ENCODE measurements at places on chromosomes 6 and 20. TPM values are rescaled to one million over a fixed set of nuclear protein-coding genes. Genes with fewer than 3 reads are reported as not detected.

- H3K27me3 ChIP-seq, result 0 out of 2 replicates have a peak, but pooled peaks cover 3% of the 10 kb centered on the region
- H3K4me1 ChIP-seq, result no peaks in the 10 kb centered on the region
- no peak overlapping the region for H3K27ac ChIP-seq
- no peak for DNase-seq
- no peaks in the 10 kb centered on the region for H3K36me3 ChIP-seq
These were observed 80.9 kb upstream of the HTR1E start for GRCh38 chr6:86856379-86856778.

- H3K27ac ChIP-seq, result no peak overlapping the region
- H3K4me1 ChIP-seq, result no peaks in the 10 kb centered on the region
- H3K36me3 ChIP-seq, result no peaks in the 10 kb centered on the region
- no peaks in the 10 kb centered on the region for H3K27me3 ChIP-seq
These were observed 15.4 kb upstream of the MYLK2 start for GRCh38 chr20:31803552-31804291.

- H3K4me3 ChIP-seq, result no peak overlapping the region
- H3K36me3 ChIP-seq, result no peaks in the 10 kb centered on the region
- peaks cover 9% of the 10 kb centered on the region for H3K4me1 ChIP-seq
These were observed 97.2 kb downstream of the TMEM242 start for GRCh38 chr6:157226026-157226625.

DNA sequence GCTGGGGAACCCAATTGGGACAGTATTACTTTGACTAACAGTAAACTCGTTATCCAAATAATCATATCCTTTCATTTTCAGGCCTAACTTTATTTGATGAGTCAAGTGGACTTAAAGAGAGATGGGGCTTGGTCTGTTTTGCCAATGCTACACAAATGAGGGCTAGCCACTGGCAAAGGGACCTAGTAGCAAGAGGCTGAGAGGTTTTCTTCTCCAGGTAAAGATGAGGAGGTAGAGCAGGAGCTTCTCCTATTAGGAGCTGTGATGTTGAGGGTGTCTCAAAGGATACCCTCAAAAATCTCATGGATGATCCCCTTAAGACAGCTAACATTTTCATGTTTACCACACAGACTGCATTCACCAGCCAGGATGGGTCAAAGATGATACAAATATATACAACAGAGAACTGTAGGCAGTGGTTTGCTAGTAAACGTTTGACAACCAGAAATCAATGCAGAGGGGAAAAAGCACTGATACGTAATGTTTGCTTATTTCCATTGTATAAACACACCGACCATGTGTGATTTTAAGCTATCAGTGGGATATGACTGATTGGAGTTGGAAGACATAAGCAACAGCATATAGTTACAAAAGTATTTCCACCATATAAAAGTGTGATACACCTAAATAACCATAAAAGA, 153.3 kb downstream of the IBTK start:
- no peaks in the 10 kb centered on the region for H3K36me3 ChIP-seq
- no peak overlapping the region for H3K4me3 ChIP-seq
- no peak for DNase-seq
- H3K27ac ChIP-seq, result no peak overlapping the region
- H3K27me3 ChIP-seq, result no peaks in the 10 kb centered on the region
- no peaks in the 10 kb centered on the region for H3K4me1 ChIP-seq

GRCh38 chr6:127391094-127391953, 47.9 kb upstream of the ECHDC1 start:
- H3K4me1 ChIP-seq, result no peaks in the 10 kb centered on the region
- DNase-seq, result no peak
- no peaks in the 10 kb centered on the region for H3K27me3 ChIP-seq
- no peak overlapping the region for H3K4me3 ChIP-seq
- no peak overlapping the region for H3K27ac ChIP-seq
- no peaks in the 10 kb centered on the region for H3K36me3 ChIP-seq

- DNase-seq, result no peak
- H3K27me3 ChIP-seq, result no peaks in the 10 kb centered on the region
- no peak overlapping the region for H3K4me3 ChIP-seq
These were observed 96.2 kb downstream of the JARID2 start for GRCh38 chr6:15342114-15342513.

TBX18 gene
- 16.2 TPM for total RNA-seq

MYL9 gene
- 172 TPM for total RNA-seq

DNA sequence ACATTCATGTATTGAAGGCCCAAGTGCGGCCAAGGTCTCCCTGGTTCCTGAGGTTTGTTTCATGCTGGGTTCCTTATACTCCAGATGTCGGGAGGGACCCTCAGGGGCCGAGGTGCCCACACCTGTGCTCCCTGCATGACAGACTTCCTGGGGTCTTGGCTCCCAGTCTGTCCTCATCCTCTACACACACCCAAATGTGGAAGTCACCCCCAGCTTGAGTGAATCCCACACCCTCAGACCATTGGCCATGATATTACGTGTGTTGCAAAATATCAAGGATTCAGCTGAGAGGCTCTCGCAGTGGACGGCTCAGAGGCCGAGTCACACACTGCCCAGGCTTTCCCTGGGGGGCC, 82.2 kb upstream of the DUSP22 start:
- no peaks in the 10 kb centered on the region for H3K36me3 ChIP-seq
- peaks cover 20% of the 10 kb centered on the region for H3K27me3 ChIP-seq
- H3K4me1 ChIP-seq, result no peaks in the 10 kb centered on the region
- H3K4me3 ChIP-seq, result no peak overlapping the region
- no peak overlapping the region for H3K27ac ChIP-seq

- no peak overlapping the region for H3K27ac ChIP-seq
- no peaks in the 10 kb centered on the region for H3K27me3 ChIP-seq
- no peak for DNase-seq
- no peaks in the 10 kb centered on the region for H3K36me3 ChIP-seq
- no peaks in the 10 kb centered on the region for H3K4me1 ChIP-seq
These were observed 82.4 kb downstream of the RNF144B start for GRCh38 chr6:18469536-18469935.

- no peak overlapping the region for H3K27ac ChIP-seq
- no peak for DNase-seq
- no peaks in the 10 kb centered on the region for H3K36me3 ChIP-seq
- no peaks in the 10 kb centered on the region for H3K4me1 ChIP-seq
These were observed 447.8 kb downstream of the PTPRT start for GRCh38 chr20:42741906-42742305.

ANGPT4 gene
- total RNA-seq, result not detected

DNA sequence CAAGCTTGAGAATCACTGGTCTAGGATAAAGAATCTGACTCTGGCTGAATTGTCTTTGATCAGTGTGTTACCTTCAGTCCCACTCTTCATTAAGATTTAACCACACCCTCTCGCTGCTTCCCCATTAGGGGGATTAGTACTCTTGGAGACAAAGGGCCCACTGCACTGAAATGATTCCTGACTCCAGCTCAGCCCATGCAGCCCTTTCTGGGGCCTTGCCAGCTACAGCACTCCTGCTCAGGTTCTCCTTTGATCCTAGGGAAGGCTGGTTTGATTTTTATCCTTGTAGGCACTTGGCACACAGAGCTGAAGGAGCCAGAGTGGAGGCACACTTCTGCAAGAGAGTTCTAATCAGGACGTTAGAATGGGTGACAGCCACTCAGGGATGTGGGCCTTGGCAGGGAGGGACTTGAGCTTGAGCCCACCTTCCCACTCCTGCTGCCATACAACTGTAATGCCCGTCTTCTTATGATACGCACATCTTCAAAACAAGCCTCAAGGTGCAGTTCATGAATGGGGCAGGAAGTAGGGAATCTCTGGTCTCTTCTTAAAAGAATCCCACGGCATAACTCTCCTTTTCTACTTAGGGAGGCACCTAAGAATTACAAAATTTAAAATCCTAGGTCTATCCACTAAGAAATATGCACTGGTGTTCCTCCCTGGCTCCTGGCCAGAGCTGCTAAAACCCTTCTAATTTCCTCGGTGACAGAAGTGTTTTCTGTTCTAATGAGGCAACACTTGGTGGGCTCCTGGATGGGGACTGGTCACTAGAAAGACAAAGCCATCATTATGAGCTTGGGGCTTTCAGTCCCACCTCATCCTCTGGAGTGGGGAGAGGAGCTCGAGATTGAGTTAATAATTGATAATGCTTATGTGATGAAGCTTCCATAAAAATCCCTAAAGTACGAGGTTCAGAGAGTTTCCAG, 1.5 kb upstream of the SLA2 start:
- H3K27me3 ChIP-seq, result no peaks in the 10 kb centered on the region
- no peak overlapping the region for H3K27ac ChIP-seq
- DNase-seq, result no peak
- no peak overlapping the region for H3K4me3 ChIP-seq
- no peaks in the 10 kb centered on the region for H3K4me1 ChIP-seq
- H3K36me3 ChIP-seq, result no peaks in the 10 kb centered on the region

DNA sequence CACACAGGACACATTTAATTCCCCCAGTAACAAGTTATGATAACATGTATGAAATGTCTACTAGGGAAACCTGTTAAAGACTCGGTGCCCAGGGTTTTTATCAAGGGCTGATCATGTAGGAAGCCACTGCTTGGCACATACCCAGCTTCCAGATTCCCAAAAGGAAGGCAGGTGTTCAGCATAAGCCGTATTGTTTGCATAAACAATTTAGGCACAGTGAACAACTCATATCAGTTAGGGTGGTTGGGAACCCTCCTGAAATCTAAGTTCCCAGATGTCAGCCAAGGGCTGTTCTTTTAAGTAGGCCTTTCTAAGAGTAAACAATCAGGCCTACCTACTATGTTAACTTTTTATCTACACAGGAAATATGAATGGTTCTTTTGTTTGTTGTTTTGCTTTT, 74.1 kb downstream of the ASXL1 start:
- no peaks in the 10 kb centered on the region for H3K4me1 ChIP-seq
- no peak overlapping the region for H3K27ac ChIP-seq
- H3K4me3 ChIP-seq, result no peak overlapping the region
- no peak for DNase-seq
- peaks cover 76% of the 10 kb centered on the region for H3K36me3 ChIP-seq

MAFB gene
- 1.8 TPM for total RNA-seq

ARMH2 gene
- total RNA-seq, result not detected

DNA sequence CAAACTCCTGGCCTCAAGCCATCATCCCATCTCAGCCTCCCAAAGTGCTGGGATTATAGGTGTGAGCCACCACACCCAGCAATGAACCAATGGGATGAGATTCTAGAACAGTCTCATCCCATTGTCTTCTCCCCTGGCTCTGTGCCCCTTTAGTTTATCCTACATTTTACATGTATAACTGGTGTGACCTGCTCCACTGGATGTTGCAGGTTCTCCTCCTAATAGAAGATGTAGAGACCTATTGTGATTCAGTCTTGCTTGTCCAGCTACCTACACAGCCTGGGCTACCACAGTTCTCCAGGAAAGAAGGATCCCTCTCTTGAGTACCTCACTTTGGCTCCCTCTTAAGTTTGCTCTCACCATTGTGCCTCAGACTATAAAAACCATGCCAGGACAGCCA, 2.0 kb upstream of the FKBPL start:
- no peak overlapping the region for H3K27ac ChIP-seq
- H3K27me3 ChIP-seq, result no peaks in the 10 kb centered on the region
- no peak for DNase-seq
- H3K4me3 ChIP-seq, result no peak overlapping the region

GRCh38 chr6:45916692-45917091, 99.0 kb downstream of the CLIC5 start:
- no peaks in the 10 kb centered on the region for H3K36me3 ChIP-seq
- no peak overlapping the region for H3K4me3 ChIP-seq
- no peak overlapping the region for H3K27ac ChIP-seq
- H3K27me3 ChIP-seq, result no peaks in the 10 kb centered on the region
- no peaks in the 10 kb centered on the region for H3K4me1 ChIP-seq

GRCh38 chr6:31208506-31208905, 38.0 kb upstream of the POU5F1 start:
- no peak overlapping the region for H3K27ac ChIP-seq
- H3K27me3 ChIP-seq, result no peaks in the 10 kb centered on the region
- H3K4me3 ChIP-seq, result no peak overlapping the region
- DNase-seq, result no peak

GRCh38 chr6:170464524-170464979, 88.6 kb downstream of the PSMB1 start:
- no peak overlapping the region for H3K4me3 ChIP-seq
- H3K36me3 ChIP-seq, result no peaks in the 10 kb centered on the region
- peaks cover 23% of the 10 kb centered on the region for H3K27me3 ChIP-seq
- no peak for DNase-seq
- no peak overlapping the region for H3K27ac ChIP-seq
